ENCODE measurements at places on chromosomes 3 and 15.

DNA sequence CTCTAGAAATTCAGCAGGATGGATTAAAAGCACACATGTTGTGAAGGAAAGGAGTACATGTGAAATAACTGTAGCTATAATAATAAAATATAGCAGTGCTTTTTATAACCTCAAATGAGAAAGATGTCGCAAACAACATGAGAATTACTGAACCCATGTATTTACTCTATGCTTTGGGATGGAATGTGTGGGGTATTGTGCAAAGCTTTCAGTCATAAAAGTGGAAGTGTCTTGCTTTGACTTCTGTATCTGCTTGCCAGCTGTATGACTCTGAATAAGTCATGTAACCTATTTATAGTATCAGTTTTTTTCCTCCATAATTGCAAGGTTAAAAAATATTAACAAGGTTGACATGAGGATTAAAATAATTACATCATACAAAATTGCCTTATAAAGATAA, 519.3 kb upstream of the CADM2 start:
- no peak overlapping the region for H3K27ac ChIP-seq
- H3K36me3 ChIP-seq = no peaks in the 10 kb centered on the region
- no peak for DNase-seq
- H3K27me3 ChIP-seq = no peaks in the 10 kb centered on the region

DNA sequence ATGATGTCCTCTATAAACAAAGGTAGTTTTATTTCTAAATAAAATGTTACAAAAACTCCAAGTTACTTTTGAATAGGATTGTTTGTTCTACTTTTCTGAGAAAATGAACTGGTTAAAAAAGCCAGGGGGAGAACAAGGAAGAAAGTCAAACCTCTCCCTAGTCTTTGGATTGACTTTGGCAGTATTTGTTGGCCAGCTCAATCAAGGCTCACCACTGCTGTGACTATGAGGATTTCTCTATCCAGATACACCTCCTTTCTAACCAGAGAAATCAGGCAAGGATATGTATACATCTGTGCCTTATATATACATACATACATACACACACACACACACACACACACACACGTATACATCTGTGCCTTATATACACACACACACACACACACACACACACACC, 107.8 kb downstream of the FEZF2 start:
- H3K4me3 ChIP-seq = no peak overlapping the region
- H3K4me1 ChIP-seq = no peaks in the 10 kb centered on the region
- DNase-seq = no peak
- H3K27ac ChIP-seq = no peak overlapping the region
- H3K36me3 ChIP-seq = no peaks in the 10 kb centered on the region

GRCh38 chr3:30286007-30286669, 320.3 kb upstream of the TGFBR2 start:
- H3K4me3 ChIP-seq = no peak overlapping the region
- peaks cover 4% of the 10 kb centered on the region for H3K4me1 ChIP-seq
- peaks cover 4% of the 10 kb centered on the region for H3K27me3 ChIP-seq
- H3K36me3 ChIP-seq = no peaks in the 10 kb centered on the region
- no peak for DNase-seq

- peaks cover 6% of the 10 kb centered on the region for H3K27me3 ChIP-seq
- H3K27ac ChIP-seq = no peak overlapping the region
- H3K4me3 ChIP-seq = no peak overlapping the region
- H3K36me3 ChIP-seq = peaks cover 4% of the 10 kb centered on the region
- peaks cover 4% of the 10 kb centered on the region for H3K4me1 ChIP-seq
- no peak for DNase-seq
Measured at GRCh38 chr3:42224658-42225421, 41.1 kb downstream of the CCK start.

GRCh38 chr3:150372320-150372719, 35.8 kb upstream of the TSC22D2 start:
- no peak overlapping the region for H3K4me3 ChIP-seq
- no peak overlapping the region for H3K27ac ChIP-seq
- DNase-seq = no peak
- peaks cover 8% of the 10 kb centered on the region for H3K4me1 ChIP-seq
- H3K36me3 ChIP-seq = no peaks in the 10 kb centered on the region
- peaks cover 15% of the 10 kb centered on the region for H3K27me3 ChIP-seq

- H3K36me3 ChIP-seq = no peaks in the 10 kb centered on the region
- no peak overlapping the region for H3K4me3 ChIP-seq
- no peak for DNase-seq
- H3K4me1 ChIP-seq = no peaks in the 10 kb centered on the region
- no peak overlapping the region for H3K27ac ChIP-seq
Measured at GRCh38 chr3:56125358-56126005, 342.8 kb downstream of the ERC2 start.

- H3K36me3 ChIP-seq = no peaks in the 10 kb centered on the region
- peaks cover 11% of the 10 kb centered on the region for H3K4me1 ChIP-seq
- no peak for DNase-seq
- H3K27ac ChIP-seq = no peak overlapping the region
- H3K27me3 ChIP-seq = no peaks in the 10 kb centered on the region
Measured at GRCh38 chr3:11658180-11658579, 14.5 kb upstream of the VGLL4 start.

GRCh38 chr3:148954981-148955380, 36.4 kb upstream of the GYG1 start:
- H3K36me3 ChIP-seq = peaks cover 2% of the 10 kb centered on the region
- H3K27ac ChIP-seq = no peak overlapping the region
- peaks cover 35% of the 10 kb centered on the region for H3K27me3 ChIP-seq
- no peak for DNase-seq
- H3K4me1 ChIP-seq = peaks cover 9% of the 10 kb centered on the region
- H3K4me3 ChIP-seq = no peak overlapping the region
